Hematopoietic multipotent progenitor cell treated with erythropoietin and hydrocortisone succinate and interleukin-3 and kit ligand, for 8 days (in vitro differentiated cells): ENCODE measurements at places on chromosomes 2 and 18.
A peak's percentile ranks its signal among the peaks of the same experiment; 100 is the strongest.

DNA sequence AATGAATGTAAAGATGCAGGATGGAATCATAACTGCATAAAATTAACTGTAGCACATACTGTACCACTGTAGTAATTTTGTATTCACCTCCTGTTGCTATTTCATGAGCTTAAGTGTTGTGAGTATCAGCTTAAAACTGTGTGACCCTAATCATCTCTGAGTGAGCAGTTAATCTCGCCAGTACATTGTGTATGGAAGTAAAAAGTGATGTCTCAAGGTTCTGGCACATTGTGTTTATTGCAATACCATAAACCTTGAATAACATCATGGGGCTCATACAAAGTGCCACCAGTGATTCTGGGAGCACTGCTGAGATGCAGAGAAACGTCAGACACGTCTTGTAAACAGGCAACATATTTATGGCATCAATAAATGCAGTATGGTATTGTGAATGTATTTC is 124.5 kb downstream of the PMAIP1 start:
- DNase-seq: no peak

DNA sequence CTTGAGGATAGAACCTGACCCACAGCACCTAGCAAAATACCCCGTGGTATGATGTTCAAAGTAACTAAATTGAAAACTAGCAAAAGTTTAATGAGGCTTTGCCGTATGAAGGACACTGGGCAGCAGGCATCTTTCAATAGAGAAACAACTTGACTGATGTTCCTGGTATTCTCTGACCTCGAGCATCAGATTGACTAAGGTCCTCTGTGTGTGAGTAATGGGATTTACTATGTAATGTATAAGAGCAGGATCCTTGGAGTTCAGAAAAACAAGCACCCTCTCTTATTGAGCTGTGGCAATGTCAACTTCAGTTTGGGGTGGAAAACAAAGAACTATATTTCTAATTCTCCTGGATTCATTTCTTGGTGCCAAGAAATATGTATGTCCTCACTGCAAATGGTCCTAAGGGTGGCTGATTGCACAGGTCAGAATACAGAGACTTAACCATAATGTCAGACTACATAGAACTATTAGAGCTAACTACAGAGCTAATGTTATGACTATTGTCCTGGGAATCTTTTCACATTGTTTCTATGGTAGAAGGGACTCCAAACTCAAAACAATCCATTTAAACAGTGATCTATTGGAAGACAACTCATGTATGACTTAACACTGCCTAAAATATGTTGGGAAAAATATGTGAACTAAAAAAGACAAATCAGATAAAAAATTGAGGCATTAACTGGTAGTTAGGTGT is 4.4 kb downstream of the TNFAIP6 start:
- DNase-seq: no peak

- DNase-seq: no peak
These were observed 15.0 kb downstream of the KANSL3 start for GRCh38 chr2:96623116-96623515.

GRCh38 chr2:224085246-224085645 is 46.2 kb upstream of the SERPINE2 start:
- DNase-seq: no peak

DNA sequence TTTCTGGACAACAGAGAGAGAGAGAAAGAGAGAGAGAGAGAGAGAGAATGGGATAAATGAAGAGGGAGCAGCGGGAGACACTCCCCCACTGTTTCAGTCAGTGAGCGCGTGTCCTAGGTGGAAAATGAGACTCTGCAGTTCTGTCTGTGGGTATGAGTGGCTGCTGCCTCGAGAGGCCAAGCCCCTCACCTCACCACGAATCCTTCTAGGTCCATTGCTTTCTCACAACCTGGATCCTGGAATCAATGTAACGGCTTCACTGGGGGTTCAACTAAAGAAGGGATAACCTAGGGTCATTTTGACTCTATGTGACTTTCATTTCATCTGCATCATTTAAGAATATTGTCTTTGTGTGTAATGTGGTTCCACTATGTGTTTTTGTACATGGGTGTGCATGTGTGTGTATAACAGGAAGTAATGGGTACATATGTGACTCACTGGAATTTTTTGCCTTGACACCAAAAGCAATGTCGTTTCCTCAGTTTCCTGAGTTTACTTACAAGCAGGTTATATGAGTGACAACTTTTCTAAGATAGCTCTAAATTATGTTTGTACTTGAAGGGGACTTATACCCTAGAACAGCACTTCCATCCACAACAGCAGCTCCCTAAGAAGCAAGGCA is 221.4 kb upstream of the TRIB2 start:
- no peak for DNase-seq

- no peak for DNase-seq
These were observed 498.5 kb upstream of the HS6ST1 start for GRCh38 chr2:128817171-128817570.

DNA sequence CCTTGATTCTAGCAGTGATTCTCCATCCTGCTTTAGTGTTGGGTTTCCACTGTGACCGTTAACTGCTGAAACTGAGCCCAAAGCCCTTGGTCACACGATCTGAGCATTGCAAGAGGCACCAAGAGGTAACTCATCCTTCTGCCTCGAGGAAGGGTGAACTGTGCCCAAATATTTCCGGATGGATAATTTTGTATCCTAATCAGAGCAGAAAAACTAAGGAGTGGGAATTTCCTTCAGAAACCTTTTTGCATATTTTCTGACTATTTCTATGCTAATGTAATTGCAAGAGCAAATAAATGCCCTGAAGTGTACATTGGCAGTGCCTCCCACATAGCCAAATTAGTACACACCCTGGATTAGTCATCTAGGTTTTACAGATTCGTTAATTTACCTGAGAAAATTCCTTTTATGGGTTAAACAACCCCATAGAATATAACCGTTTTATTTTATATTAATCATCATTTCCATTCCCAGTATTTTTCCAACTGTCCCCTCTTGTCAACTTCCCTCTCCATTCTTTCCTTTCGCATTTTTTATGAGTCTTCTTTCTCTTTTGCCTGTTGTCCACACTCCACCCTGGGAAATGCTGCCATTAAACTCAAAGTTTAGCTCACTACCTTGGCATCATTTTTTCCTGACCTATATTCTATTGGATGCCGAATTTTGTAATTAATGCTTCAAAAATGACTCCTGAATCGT is 31.7 kb upstream of the COBLL1 start:
- no peak for DNase-seq

- no peak for DNase-seq
These were observed 12.4 kb downstream of the EHD3 start for GRCh38 chr2:31246184-31246852.

DNA sequence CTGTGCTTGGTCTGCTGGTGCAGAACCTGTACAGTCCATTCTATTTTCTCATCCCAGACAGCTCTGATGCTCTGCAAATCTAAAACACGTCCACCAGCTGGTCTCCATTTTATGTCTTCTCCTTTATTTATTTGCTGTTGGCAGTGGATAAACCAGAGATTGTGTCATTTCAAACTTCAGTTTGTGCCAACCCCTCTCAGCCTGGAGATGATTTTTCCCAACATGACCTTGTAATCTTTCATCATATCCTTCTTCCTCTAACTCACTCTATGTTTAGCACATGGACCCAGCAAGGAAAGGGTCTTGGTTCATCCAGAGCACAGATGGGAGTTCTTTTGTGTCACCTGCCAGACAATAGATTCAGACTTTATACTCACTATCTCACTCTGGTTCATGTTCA is 273.2 kb downstream of the MTX2 start:
- no peak for DNase-seq

- no peak for DNase-seq
These were observed 552.5 kb upstream of the CRIM1 start for GRCh38 chr2:35803126-35803525.

DNA sequence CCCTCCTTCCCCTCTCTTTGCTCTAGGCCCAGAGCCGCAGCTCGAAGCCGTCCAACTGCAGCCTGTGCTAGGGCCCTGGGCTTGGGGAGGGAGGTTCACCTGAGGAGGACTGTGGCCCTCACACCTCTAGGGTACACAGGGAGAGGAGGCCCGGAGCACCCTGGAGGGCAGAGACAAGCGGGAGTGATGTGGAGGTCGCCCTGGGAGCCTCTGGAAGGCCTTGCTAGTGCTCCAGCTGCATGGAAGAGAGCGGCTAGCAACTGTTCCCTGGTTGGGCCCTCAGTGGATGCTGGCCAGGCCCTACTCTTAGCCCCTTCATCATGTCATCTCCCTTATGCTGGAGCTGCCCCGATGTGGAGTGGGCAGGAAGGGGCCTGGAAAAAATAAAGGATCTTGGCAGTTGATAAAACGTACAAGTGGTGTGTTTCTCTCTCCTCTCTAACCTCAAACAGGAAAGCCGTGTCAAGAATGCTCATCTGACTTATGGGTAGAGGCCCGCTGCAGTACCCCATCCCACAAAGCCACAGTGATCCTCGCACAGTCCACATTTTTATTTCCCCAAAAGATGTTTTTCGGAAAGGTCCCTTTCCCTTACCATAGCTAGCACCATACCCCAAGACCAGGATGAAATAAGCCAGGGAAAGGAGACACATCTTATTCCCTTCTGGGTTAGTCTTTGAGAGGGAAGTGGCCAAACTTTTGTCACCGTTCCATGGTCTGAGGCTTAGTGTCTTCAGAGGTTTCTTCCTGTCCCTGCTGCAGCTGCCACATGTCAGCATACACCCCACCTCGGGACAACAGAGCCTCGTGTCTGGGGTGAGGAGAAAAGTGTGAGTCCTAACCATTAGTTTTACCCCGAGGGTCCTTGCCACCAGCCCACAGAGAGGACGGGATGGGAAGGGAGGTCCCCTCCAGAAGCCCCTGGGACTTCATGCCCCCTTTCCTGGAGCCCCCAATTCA is 2.9 kb downstream of the ZFAND2B start:
- no peak for DNase-seq

GRCh38 chr18:43883886-43884285 is 606.6 kb upstream of the SYT4 start:
- no peak for DNase-seq

- DNase-seq: no peak
These were observed 940 bp upstream of the MRPL19 start for GRCh38 chr2:75645643-75646042.

DNA sequence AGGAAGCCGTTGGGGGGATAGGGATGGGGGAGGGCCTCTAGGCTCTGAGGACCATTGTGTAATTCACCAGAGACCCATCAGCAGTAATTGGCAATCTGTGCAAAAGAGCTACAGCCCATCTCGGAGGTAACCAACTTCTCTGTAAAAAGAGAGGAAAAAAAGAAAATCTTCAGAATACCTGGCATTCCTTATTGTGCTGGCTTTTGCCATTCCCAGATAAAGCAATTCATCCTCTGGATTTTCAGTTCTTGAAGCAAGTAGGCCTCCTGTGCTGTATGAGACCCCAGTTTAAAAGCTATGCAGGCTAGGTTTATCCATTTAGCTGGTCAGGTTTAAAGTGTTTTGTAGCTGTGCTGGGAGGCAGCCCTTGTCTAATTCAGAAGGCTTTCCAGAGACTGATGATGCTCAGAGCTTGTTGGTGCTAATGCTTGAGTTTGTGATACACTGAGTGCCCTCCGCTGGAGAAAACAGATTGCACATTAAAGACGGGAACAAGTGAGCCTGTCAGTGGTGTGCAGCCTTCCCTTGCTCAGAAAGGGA is at the start of gene LRRTM4:
Gene LRRTM4, minus strand, starts transcription at position 446 of the 540 bp plus-strand sequence.
- no peak for DNase-seq

GRCh38 chr2:151922845-151923666 is 94.8 kb upstream of the ARL5A start:
- DNase-seq: peak; percentile 8

- no peak for DNase-seq
These were observed 47.4 kb downstream of the VWA3B start for GRCh38 chr2:98134172-98135005.

DNA sequence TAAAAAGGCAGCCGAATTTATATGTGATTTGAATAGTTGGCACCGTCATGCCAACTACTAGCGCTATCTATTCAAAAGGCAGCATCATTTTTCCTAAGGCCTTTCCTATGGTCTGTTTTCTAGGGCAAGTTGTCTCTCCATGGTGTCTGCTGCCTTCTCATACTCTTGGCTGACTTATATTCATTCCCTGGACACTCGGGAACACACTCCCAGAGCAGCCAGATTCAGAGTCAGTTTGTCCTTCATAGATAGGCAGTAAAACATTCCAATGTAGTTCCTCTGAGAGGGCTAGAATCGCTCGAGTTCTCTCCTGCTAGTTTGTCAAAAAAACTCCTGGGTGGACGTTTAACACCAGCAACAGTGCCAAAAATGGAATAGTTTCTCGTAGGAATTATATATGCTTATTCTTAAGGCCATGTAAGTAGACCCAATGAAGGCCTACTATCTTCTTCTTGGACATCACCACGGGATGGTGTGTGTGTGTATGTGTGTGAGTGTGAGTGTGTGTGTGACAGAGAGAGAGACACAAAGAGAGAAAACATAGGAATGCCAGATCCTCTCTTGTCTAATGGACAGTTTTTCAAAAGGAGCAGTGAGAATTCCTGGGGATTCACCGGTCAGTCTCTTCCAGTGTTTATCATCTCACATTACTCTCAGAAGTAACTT is 129.3 kb upstream of the CTAGE1 start:
- DNase-seq: no peak

DNA sequence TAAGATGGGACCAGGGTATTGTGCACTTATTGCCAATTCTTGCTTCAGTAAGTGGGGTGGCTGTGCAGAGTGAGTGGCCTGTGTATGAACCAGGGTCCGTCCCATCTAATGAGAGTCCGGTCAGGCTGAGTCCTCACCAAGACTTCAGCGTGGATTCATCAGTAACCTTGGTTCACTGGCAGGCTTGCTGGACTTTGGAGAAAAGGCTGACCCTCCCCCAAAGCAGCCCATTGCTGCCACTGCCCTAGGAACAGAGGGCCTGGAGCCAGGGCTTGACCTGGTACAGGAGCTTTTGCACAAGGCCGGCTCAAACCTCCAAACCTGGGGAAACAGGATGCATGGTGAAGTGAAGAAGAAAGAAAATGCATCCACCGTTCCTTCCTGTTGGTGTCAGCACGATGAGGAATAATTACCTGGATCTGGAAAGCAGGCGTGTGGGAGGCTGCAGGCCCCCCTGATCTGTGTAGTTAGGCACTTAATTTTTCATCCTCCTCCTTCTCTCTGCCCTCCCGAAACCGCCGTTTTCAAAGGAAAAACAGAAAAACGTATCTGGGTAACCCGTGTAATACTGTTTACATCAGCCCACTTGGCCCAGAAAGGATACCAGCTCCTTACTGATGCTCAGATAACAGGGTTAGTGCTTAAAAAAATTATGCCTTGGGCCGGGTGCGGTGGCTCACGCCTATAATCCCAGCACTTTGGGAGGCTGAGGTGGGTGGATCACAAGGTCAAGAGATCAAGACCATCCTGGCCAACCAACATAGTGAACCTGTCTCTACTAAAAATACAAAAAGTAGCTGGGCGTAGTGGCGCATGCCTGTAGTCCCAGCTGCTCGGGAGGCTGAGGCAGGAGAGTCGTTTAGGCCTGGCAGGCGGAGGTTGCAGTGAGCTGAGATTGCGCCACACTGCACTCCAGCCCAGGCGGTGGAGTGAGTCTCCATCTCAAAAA is 147.7 kb downstream of the TGIF1 start:
- peak; percentile 36 for DNase-seq

DNA sequence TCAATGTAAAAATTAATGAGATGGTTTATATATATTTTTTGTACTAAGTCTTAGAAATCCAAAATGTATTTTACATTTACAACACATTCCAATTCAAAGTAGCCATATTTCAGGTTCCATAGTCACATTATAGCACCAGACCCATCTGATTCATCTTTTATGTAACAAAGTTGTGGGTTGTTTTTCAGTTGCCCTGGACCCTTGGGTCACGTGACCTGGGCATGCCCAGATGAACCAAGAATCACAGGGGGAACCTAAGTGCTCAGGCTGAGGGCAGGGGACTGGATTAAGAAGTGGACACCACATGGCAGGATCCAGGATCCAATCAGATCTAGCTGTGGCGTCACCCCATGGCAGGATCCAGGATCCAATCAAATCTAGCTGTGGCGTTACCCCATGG is 44.9 kb upstream of the NDUFV2 start:
- DNase-seq: no peak

- no peak for DNase-seq
These were observed 305.7 kb upstream of the MYT1L start for GRCh38 chr2:2636813-2637212.
